CD4-positive, alpha-beta T cell treated with Interleukin-2 at 100 ng/mL for 4 hours (primary cell): ENCODE measurements at places on chromosomes 2 and 18.

GRCh38 chr2:178479758-178480226 is 465 bp upstream of the PLEKHA3 start:
- DNase-seq, result no peak

GRCh38 chr2:48357351-48357750 is 172.6 kb upstream of the STON1 start:
- DNase-seq, result no peak

GRCh38 chr2:58925676-58926081 is 684.6 kb upstream of the FANCL start:
- no peak for DNase-seq

- DNase-seq, result peak; percentile 4
These were observed 47.4 kb downstream of the PSMG2 start for GRCh38 chr18:12750076-12750714.

GRCh38 chr2:169775765-169776164 is 22.9 kb upstream of the SSB start:
- no peak for DNase-seq
